Left kidney (tissue), 8 donors: ENCODE measurements at places on chromosomes 5 and 9. TPM values are rescaled to one million over a fixed set of nuclear protein-coding genes. Genes with fewer than 3 reads are reported as not detected.
A peak's percentile ranks its signal among the peaks of the same experiment; 100 is the strongest.

DNA sequence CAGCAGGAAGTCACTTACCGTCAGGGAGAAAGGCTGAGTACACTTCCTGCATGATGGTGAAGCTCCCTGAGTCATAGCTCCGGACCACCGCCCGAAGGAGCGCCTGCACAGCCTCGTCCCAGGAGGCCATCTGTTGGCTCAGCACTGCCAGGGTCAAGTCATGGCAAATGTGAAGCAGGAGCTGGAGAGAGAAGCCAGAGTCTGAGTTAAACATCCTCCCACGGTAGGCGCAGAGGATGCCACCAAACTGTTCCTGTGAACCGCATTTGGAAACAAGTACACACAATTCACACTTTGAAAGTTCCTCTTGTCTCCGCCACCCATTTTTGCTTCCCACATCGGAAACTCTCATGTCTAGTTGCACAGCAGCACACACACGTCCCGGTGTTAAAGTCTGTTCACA, 33.9 kb downstream of the CNOT8 start:
- DNase-seq, result no peak

- DNase-seq, result no peak
Observed at GRCh38 chr5:169098331-169099121, 202.4 kb downstream of the SLIT3 start.

DNA sequence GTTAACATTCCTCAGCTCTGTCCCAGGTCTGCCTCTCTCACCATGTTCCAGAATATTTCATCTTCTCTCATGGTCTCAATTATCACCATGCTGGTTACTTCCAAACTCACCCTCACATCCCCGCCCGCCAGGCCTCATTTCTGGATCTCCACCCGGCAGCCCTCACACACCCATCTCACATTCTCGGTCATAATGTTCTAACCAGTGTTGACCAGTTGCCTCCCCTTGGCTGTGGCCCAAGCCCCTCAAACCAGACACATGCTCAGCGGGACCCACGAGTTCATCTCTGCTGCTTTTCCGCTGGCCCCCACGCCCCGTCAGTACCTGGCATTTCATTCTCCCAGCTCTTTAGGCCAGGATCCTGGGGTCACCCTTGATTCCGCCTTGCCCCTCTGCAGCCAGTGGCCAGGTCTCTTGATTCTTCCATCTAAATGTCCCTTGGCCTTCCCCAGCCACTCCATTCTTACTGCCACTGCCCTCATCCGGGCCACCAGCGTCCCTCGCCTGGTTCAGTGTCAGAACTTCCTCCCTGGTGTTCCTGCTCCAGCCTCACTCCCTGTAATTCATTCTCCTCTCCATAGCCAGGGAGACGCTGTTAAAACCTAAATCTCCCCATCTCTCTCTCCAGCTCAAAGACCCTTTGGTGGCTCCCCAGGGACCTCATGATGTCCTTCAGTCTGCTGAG, 141.7 kb downstream of the MVB12B start:
- no peak for DNase-seq

- DNase-seq, result no peak
Observed at GRCh38 chr5:130206686-130207085, 302.4 kb downstream of the CHSY3 start.

- DNase-seq, result peak; percentile 76
Observed at GRCh38 chr5:97231025-97231636, 48.1 kb upstream of the RIOK2 start.

The SPATA9 gene
- 2.4 TPM for polyA plus RNA-seq
